ENCODE measurements at places on chromosomes 6 and 20.

DNA sequence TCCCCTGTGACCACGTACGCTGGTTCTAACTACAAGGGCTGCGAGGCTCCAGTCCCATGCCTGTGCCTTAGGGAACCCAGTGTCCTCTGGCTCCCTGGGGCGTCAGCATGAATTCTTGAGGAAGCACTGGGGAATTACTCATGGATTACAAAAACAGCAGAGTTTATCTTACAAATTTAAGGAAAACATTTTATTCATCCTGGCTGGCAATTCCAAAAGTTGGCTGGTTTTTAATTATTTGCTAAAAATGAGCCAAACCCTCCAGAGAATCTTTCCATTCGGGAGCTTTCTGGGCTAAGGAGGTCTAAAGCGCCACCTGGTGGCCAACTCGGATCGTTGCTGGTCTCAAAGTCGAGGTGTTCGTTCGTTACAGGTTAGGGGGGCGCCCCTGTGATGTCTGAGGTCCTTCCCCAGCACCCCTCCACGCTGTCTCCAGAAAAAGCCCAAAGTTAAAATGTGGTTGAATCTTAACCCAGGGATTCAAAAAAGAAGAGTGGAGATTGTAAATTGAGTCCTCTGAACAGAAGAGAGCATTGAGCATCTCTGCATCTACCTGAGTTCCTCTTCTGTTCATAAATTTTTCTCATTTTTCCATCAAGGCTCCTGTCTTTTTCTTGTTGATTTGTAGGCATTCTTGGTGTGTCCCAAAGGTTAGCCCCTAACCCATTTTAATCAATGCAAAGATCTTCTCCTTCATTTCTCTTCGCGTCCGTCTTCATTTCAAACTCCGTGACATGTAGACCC is 99.4 kb downstream of the BFSP1 start:
- no peaks in the 10 kb centered on the region for H3K4me1 ChIP-seq
- H3K27me3 ChIP-seq, result no peaks in the 10 kb centered on the region
- H3K4me3 ChIP-seq, result no peak overlapping the region
- no peak overlapping the region for H3K27ac ChIP-seq

DNA sequence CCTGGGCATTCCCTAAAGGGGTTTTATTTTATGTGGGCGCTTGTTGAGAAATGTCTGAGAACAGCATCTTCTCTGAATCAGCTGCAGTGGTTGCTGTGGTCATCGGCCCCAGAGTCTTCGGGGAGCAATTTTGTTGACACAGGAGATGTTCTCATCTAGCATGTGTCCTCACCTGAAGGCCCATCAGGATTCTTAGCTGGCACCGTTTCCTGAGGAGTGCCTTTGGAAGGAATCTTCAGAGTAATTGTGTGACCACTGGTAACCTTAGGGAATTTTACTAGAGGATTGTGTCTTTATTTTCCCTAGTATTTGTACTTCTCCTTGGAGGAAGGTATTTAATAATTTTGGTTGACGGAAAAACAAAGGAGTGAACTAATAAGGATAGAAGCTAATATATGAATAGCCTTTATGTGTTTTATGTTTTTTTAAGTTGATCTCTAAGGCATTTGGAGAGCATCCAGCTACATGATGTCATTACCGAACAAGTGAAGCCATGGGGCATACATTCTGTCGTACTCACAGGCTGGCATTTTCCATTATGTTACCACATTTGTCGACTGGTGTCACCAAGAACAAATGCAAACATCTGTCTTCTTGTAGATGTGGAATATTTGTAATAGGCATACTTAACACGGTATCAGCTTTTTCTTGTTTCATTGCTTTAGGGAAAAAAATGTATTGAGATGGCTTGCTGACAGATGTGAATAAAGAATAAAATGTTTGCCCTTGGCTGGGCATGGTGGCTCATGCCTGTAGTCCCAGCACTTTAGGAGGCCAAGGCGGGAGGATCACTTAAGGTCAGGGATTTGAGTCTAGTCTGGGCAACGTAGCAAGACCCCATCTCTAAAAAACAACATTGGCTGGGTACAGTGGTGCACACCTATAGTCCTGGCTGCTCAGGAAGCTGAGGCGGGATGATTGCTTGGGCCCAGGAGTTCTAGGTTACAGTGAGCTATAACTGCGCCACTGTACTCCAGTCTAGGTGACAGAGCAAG is 41.9 kb downstream of the TULP4 start:
- no peak overlapping the region for H3K27ac ChIP-seq
- no peak for DNase-seq
- H3K36me3 ChIP-seq, result no peaks in the 10 kb centered on the region

DNA sequence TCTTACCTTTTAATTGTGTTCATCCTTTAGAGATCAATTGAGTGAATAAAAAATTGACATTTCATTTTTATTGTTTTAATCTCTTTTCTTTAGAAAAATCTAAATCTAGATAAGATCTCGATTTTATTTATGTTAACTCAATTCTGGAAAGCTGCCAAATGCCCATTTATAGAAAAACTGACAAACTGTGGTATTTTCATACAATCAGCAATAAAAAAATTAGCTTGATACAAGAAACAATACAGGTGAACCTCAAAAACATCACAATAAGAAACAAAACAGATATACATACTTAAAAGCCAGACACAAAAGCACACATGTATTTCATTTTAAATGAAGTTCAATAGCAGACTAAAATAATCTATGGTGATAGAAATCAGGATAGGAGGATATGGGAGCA is 30.0 kb upstream of the ARHGAP18 start:
- H3K4me1 ChIP-seq, result no peaks in the 10 kb centered on the region
- no peak overlapping the region for H3K27ac ChIP-seq
- H3K4me3 ChIP-seq, result no peak overlapping the region
- no peaks in the 10 kb centered on the region for H3K36me3 ChIP-seq

- peaks cover 4% of the 10 kb centered on the region for H3K36me3 ChIP-seq
- no peak overlapping the region for H3K27ac ChIP-seq
- no peak overlapping the region for H3K4me3 ChIP-seq
- no peaks in the 10 kb centered on the region for H3K4me1 ChIP-seq
- no peak for DNase-seq
These were observed 108.9 kb downstream of the BCAS1 start for GRCh38 chr20:53961527-53961926.

DNA sequence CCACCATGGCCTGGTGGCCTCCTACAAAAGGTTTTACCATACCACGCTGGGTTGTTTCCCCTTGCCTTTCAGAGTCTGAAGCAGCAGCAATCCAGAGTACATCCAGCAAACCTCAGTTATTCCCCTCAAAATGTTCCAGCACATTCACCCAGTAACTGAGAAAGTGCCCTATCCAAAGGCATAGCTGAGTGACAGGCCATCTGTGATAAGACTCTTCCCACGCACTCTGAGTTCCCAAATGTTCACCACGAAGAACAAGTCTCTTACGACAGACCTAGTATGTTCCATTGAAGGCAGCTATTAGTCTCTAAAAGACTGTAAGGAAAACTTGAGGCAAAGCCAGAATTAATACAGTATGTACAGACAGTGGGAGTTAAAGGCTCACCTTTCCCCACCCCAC is 31.6 kb upstream of the C20orf144 start:
- H3K27me3 ChIP-seq, result no peaks in the 10 kb centered on the region
- no peak for DNase-seq
- peaks cover 93% of the 10 kb centered on the region for H3K36me3 ChIP-seq
- H3K4me3 ChIP-seq, result no peak overlapping the region
- H3K4me1 ChIP-seq, result no peaks in the 10 kb centered on the region

DNA sequence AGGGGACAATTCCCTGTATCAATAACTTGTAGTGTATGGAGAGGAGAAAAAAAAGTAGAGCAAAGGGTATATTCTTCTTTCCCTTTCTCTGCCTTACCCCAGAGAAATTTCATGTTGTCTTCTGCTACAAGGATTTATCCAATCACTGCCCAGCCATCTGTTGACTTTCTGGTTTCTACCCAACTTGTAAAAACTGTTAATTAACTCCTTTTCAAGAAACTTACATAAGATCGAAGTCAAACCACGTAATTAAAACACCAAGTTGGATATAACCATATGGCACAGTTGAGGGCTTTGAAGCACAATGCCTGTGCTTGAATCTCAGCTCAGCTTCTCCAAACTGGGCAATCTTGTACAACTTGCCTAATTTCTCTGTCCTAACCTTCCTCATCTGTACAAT is 99.5 kb downstream of the MAN1A1 start:
- H3K4me1 ChIP-seq, result no peaks in the 10 kb centered on the region
- no peaks in the 10 kb centered on the region for H3K27me3 ChIP-seq
- no peak for DNase-seq
- no peaks in the 10 kb centered on the region for H3K36me3 ChIP-seq
- H3K4me3 ChIP-seq, result no peak overlapping the region
- no peak overlapping the region for H3K27ac ChIP-seq

- no peak overlapping the region for H3K4me3 ChIP-seq
- no peaks in the 10 kb centered on the region for H3K4me1 ChIP-seq
- no peak overlapping the region for H3K27ac ChIP-seq
- DNase-seq, result no peak
- H3K27me3 ChIP-seq, result no peaks in the 10 kb centered on the region
- no peaks in the 10 kb centered on the region for H3K36me3 ChIP-seq
These were observed 183.3 kb downstream of the FOXC1 start for GRCh38 chr6:1792989-1793388.

GRCh38 chr6:21769405-21769861 is 175.9 kb downstream of the SOX4 start:
- no peaks in the 10 kb centered on the region for H3K4me1 ChIP-seq
- H3K27ac ChIP-seq, result no peak overlapping the region
- no peaks in the 10 kb centered on the region for H3K36me3 ChIP-seq
- no peak overlapping the region for H3K4me3 ChIP-seq
- H3K27me3 ChIP-seq, result no peaks in the 10 kb centered on the region

GRCh38 chr20:17783671-17784070 is 83.9 kb downstream of the BANF2 start:
- no peak overlapping the region for H3K27ac ChIP-seq
- H3K4me1 ChIP-seq, result peaks cover 6% of the 10 kb centered on the region
- no peak for DNase-seq
- no peaks in the 10 kb centered on the region for H3K27me3 ChIP-seq

GRCh38 chr6:56366141-56366852 is 118.9 kb upstream of the COL21A1 start:
- no peak overlapping the region for H3K27ac ChIP-seq
- no peak overlapping the region for H3K4me3 ChIP-seq
- no peaks in the 10 kb centered on the region for H3K27me3 ChIP-seq
- H3K36me3 ChIP-seq, result no peaks in the 10 kb centered on the region
- peaks cover 9% of the 10 kb centered on the region for H3K4me1 ChIP-seq
- no peak for DNase-seq

DNA sequence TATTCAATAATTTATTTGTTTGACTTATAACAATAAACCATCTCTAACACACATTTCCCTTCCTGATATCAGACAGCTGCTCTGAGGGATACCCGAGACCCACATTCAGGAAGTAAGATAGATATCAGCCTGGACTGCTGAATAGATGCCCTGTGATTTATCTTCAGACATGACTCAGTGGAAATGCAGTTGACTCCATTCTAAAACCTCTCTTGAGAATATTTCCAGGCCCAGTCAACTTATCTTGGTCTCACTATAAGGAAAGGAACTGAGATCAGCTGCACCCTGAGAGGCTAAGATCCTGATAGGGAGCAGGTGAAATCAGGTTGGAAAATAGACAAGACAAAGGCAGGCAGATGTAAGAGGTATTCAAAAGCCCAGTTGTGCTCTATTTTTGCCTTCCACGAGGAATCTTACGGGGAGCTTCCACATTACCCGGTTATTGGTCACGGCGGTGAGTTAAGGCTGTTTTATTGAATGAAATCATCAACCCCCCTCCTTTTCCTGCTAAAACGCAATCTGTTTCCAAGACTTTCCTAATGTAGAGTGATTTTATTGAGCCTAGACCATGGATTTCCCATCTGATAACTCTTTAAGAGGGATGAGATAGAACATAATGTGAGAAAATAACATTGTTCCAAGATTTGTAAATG is 25.5 kb downstream of the C6orf15 start:
- H3K4me3 ChIP-seq, result no peak overlapping the region
- no peak for DNase-seq
- H3K36me3 ChIP-seq, result no peaks in the 10 kb centered on the region
- no peaks in the 10 kb centered on the region for H3K27me3 ChIP-seq
- no peaks in the 10 kb centered on the region for H3K4me1 ChIP-seq
- H3K27ac ChIP-seq, result no peak overlapping the region

- no peaks in the 10 kb centered on the region for H3K4me1 ChIP-seq
- DNase-seq, result no peak
- no peaks in the 10 kb centered on the region for H3K27me3 ChIP-seq
- no peaks in the 10 kb centered on the region for H3K36me3 ChIP-seq
These were observed 283.4 kb downstream of the HAO1 start for GRCh38 chr20:7656687-7657467.

DNA sequence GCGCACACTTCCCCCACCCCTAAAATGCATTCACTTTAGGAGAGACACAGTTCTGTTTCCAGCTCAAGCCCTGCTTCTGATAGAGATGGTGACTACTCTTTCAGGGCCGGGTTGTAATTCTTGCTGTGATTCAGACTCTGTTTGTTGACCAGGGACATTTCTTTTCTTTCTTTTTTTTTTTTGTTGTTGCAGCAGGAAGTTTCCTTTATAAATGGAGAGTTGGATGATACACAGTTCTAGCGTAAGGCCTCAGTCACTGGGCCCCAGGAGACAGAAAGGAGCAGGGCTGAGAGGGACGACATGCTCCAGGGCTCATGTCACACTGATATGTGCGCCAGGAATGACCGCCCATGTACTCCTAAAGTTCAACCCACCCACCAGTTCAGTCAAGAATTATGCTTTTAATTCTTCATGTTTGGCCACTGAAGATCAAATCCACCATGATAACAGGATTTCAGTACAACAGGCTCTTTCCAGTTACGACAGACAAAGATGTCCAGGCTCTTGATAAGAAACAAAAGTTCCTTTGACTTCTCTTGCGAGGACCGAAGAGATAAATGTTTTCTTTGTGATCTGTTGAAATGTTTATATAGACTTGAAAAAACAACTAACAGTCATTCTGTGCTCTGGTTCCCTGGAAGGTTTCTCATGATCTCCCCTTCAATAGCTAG is 142.5 kb downstream of the CD164 start:
- H3K27ac ChIP-seq, result peak overlapping the region; percentile 14
- H3K27me3 ChIP-seq, result no peaks in the 10 kb centered on the region
- peaks cover 26% of the 10 kb centered on the region for H3K4me1 ChIP-seq
- H3K4me3 ChIP-seq, result no peak overlapping the region
- H3K36me3 ChIP-seq, result no peaks in the 10 kb centered on the region
- no peak for DNase-seq

DNA sequence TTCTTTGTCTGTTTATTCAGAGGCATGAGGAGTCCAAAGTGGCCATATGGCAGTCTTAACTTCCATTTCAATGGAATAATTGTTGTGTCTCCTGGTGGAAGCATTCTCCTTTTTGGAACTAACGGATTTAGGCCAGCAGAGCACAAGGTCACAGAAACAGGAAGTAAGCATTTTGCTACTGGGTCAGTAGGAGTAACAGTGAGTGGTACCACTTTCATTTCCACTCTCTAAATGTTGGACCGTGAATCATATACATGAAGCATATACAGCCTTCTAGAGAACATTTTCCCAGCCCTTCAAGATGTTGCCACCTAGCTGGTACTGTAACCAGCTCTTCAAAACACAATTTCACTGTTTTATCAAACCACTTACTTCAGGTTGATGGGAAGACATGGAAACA is 182.8 kb downstream of the EYS start:
- H3K4me1 ChIP-seq, result no peaks in the 10 kb centered on the region
- no peaks in the 10 kb centered on the region for H3K27me3 ChIP-seq
- no peak overlapping the region for H3K4me3 ChIP-seq
- no peak overlapping the region for H3K27ac ChIP-seq

- no peaks in the 10 kb centered on the region for H3K36me3 ChIP-seq
- peaks cover 3% of the 10 kb centered on the region for H3K27me3 ChIP-seq
- no peak overlapping the region for H3K27ac ChIP-seq
These were observed 293.9 kb downstream of the THBS2 start for GRCh38 chr6:168959696-168960095.

- no peak overlapping the region for H3K27ac ChIP-seq
- H3K27me3 ChIP-seq, result no peaks in the 10 kb centered on the region
These were observed 147.7 kb upstream of the DST start for GRCh38 chr6:56790414-56790813.
